NCI-H774 (cell line): ENCODE measurements at places on chromosomes 11 and 22.

DNA sequence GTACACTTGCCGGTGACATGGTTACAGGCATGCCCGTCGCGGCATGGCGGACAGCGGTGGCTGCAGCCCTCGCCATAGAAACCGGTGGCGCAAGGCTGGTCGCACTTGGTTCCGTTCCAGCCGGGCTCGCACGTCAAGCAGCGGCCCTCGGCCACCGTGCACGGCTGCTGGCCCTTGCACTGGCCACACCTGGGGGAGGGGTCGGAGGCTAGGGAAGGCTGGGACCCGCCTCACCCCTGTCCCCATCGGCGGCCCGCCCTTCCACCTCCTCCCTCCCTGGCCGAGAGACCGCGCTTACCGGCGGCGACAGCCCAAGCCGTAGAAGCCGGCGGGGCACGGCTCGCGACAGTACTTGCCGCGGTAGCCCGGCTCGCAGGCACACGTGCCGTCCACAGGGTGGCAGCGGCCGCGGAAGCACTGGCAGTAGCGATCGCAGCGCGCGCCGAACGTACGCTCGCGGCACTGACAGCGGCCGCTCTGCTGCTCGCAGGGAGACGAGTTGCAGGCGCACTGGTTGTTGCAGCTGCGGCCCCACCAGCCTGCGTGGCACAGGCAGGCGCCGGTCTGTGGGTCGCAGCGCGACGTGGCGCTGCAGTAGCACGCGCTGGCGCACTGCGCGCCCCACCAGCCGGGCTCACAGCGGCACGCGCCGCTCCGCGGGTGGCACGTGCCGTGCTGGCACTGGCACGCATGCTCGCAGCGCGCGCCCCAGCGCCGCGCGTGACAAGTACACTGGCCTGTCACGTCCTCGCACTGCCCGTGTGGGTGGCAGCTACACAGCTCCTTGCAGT lies 6.7 kb downstream of the SCARF2 start:
- DNase-seq = no peak

DNA sequence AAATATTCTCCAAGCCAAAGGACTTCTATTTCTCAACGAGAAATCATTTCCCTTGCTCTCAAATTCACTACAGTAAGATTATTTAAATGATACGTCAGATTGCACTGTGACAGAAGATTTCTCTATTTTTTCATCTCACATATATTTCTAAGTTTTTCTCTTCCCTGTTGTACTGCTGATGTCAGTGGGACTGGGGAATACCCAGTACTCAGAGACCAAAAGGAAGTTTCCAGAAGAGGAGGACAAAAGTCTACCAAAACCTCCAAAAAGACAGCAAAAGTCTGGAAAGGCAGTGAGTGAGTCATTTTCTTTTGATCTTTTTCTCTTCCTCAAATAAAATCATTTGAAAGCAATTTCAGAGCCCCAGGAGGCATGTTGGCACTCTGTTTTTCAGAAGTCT lies 149.8 kb upstream of the PITPNB start:
- no peak for DNase-seq

DNA sequence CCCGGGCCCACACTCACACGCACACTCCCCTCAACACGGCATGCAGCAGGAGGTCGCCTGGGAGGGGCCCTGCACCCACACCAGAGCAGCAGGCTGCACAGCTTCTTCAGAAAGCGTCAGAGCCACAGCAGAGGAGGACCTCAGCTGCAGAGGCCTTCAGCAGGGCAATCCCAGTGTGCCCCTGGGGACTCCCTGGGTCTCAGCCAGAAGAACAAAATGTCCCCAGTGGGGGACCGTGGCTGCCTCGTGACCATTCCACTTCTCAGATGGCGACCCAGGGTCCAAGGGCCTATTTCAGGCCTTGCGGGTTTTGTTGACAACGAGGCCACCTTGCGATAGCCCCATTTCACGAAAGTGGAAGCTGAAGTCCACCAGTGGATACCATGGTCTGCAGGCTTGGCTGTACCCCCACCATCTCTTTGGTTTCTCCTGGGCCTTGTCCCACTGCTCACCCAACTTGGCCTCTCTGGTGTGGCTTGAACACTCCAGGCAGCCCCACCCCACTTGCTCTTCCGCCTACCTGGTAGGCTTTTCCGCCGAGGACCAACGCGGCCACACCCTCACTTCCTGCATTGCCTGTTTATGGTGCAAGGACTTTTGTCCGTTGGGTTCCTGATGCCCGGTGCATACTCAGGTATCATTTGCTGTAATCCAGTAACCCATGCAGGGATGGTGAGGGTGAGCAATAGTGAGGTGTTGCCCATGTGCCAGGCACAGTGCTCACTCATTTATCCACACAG lies 38.1 kb downstream of the MB start:
- DNase-seq = no peak

DNA sequence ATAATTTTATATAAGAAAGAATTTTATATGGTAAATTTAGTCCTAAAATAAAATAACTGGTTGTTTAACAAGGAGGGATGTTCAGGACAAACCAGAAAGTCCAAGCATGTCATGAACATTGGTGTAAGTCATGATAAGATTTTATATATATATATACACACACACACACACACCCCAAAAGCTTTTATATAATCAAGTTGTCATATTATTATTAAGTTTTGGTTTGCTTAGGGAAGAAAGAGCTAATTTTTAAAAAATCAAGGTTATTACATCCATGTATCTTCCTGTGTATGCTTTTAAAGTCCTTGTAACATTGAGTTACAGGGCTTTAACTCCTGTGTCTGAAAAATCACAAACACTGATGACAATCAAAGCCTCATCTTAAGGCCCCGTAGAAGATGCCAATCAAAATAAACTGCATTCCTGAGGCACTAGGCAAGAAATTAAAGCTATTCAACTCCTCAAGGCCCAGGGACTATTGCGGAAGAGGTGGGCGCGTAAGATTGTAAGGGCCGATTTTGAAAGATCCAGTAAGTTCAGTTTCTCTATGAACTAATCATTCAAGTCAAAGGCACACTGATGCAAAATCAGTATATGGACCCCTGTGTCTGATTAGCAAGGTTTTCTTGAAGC lies 16.8 kb downstream of the APOL6 start:
- DNase-seq = no peak

DNA sequence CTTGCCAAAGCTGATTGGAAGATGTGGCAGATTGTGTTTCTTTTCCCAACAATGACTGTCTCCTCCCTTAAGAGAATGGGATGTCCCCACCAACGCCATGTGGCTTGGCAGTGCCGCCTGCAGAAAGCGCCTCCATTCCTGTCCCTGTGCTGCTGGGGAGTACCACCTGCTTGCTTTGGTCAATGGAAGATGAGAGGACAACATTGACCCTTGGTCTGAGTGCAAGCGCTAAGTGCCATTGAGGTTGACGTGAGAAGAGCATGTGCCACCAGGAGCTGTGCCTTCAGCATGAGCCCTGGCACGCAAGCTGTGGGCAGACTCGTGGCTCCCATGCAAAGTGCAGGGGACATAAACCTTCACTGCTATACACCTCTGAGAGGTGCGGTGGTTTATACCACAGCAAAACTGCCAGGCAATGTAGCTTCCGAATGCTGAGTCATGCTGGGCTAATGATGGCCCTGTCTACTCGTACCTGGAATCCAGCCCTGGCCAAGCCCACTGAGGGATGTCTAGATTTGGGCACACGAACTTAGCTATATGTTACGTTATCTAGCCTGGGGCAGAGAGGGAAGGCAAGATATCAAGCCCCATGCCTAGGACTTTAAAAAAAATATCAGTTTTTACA lies 41.9 kb downstream of the MYEOV start:
- no peak for DNase-seq
